ENCODE measurements at places on chromosomes 2 and 18.

DNA sequence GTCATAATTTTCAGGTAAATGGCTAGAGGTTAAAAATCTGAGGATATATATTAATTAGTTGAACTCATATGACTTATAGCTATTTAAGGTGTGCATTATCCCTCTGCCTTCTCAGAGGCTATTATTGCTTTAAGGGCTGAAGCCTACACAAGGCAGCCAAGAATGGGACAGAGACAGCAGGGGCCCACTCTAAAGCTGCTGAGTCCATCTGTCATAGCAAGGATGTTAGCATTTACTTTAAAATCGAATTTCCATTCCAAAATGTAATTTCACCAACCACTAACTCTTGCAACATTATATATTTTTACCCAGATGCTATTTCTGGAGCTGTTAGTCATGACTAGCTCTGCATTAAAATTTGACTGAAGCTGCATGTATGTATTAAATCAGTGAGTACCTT, 236.3 kb upstream of the FSIP2 start:
- no peak for DNase-seq

DNA sequence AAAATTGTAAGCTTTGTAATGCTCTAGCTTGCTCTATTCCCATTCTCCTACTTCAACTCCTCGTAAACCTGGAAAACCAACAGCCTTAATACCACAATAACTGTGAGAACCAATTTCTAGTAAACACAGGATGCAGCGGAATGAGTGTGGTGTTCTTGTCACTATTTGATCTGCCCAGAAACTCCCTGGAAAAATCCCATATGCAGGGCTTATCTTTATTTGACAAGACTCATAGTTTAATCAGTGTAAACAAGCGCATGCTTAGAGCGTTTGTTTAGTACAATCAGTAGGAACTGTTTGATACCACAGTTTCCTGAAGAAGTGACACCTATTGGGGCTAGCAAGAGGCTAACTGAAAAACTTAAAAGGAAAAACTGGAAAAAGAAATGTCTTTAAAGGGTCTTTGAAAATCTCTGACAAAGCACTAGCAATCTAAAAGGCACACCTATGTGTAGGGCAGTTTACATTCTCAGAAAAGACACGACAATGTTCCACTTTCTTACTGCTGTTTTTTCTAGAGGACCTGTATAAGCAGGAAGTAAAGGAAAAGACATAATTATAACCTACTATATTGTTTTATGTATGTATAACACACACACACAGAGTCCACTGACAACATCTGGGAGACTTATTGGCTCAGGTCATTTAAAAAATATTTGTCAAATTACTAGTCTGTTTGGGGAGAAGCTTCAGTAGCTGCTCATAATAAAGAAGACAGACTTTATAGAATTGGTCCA, 241.4 kb upstream of the KLHL14 start:
- no peak for DNase-seq

DNA sequence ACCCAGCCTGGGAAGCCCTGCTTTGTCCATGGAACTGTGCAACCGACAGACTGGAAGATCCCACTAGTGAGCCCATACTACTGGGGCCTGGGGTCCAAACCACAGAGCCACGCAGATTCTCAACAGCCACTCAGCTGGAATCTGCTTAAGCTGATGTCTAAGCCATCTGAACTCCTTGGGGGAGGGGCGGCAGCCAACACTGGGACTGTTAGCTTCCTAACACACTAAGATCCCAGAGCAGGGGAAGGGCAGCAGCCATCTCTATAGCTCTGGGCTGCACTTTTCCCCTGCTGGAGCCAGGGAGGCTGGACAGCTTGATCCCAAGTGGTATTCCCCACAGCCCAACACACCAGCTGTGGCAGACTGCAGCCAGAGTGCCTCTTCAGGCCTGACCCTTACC, 118.3 kb downstream of the RPRM start:
- DNase-seq = no peak

DNA sequence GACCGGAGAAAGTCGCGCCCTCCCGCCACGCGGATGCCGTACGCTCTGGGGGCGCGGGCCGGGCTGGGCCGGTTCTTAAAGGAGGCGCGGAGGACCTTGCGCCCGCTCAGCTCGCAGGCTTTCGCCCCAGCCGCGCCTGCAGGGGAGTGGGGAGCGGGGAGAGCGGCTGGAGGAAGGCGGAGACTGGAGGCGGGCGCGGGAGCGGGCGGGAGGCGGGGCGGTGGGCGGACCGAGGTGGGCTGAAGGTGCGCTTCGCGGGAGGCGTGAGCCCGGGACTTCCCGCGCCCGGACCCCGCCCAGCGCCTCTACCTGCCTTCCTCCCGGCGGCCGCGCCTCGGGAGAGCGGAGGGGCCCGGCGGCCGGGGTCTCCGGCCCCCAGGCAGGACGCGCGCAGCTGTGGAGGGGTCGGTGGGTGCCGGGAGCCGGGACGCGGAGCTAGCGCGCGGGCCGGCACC, at the start of gene ADRA2B:
ADRA2B (minus strand) TSS at position 148 of the 455 bp plus-strand sequence. CDS start 422 bp downstream, outside the sequence.
- peak; percentile 59 for DNase-seq

- no peak for DNase-seq
Measured at GRCh38 chr2:112003576-112004252, 51.4 kb upstream of the TMEM87B start.

DNA sequence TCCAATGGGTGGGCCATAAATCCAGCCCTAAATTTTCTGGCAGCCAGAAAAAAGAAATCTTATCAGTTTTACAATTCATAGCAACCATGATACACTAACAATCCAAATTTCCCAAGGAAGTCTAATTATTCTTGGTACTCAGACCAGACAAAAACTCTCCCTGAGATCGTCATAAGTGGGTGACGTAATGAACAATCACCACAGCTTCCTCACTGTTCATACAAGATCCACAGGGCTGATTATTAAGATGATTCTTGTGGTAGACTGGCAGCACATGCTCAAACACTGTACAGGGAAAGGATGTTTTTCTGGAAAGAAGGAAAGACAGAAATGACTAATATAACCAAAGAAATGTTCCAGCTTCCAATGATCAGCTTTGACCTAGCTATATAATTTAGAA, 178.3 kb upstream of the CRIM1 start:
- DNase-seq = no peak

DNA sequence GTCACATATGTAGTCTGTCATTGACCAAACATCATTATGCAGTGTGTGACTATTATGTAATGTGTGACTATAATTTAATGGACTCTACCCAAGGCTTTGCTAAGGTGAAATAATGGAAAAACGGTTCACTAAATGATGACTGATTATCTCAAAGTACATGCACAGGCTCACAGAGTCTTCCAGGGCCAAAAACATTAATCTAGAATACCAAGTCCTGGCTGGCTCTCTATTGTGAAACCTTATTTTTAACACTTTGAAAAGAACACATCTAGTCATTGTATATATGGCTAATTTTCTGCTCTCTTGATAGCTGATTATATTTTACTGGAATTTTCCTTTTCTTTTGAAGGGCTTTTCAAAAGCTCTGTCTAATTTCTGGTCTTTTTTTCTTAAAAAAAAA, 102.9 kb upstream of the THUMPD2 start:
- no peak for DNase-seq

DNA sequence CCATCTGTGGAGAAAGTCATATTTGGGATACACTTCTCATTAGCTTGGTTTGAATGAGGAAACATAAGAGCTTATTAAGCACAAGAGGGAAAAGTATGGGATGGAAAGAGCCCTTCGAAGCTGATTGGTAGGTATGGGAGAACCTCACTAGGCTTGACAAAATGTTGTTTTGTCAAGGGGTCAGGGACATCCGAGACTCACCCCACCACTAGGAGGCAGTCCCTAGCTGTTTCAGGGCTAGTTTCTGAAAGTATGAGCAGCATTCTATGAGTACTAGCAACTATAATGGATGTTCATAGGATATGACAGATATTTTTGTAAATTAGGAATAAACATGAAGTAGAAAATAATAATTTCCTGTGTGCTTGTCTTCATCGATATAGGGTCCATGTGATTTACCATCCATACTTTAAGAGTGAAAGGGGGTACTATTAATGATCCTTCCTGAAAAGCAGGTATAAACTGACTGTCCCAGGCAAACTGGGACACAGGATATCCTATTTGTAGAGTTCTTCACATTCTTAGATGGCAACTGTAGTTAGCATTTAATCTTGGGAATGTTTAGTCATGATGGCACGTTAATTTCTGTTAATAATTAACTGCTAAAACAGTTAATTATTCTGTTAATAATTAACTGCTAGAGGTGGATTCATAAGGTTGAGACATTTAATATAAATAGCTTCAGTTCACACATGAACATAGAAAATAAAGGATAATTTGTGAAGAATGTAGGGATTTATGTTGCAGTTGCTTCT, 28.4 kb downstream of the OTX1 start:
- no peak for DNase-seq

GRCh38 chr2:215825707-215826106, 187.6 kb downstream of the MREG start:
- DNase-seq = no peak

GRCh38 chr18:77749089-77749488, 499.4 kb downstream of the GALR1 start:
- no peak for DNase-seq

- DNase-seq = no peak
Measured at GRCh38 chr2:233565685-233566140, 869 bp downstream of the USP40 start.

GRCh38 chr18:30432349-30432748, 610.2 kb downstream of the DSC3 start:
- no peak for DNase-seq

DNA sequence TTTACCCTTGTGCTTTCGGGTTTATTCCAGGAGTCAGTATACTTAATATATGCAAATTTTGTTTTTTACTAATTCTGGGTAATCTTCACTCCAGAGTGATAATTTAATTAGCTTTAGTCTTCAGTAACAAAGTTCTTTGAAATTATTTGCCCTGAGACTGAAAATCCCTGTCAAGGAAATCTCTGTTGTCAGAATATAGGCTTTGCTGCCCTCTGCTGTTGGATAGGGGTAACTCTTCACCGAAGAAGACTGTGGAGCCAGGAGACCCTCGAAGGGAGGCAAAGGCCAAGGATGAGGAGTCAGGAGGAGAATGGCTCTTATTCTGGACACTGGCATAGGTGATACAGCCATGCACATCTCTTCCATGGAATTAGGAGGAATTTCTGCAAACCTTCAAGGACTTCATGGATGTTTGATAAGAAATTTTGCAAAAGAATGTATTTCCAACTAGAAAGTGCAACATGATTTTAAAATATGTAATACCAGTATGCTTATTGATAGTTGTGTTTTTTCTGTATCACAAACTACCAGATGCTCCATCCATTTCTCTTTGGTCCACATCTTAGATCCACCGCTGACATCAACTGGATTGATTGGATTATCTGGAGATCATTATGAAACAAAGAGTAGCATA, 182.3 kb downstream of the RDH14 start:
- DNase-seq = no peak

DNA sequence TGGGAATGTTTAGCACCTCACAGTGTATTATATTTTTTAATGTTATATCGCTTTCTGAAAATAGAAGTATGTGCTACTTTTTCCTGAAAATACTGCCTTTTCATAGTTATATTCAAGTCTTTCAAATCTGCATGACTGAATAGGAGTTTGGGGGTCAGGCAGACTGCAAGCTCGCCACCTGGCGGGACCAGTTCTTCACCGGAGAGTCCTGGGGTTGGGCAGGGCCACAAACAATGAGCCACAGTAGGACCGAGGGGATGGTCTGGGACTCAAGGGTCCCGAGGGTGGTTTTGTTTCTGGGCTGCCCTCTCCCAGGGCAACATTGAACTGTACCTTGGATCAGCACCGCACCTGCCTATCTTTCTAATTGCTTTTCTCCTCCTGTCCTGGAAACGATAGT, 70.6 kb downstream of the VWA3B start:
- no peak for DNase-seq

DNA sequence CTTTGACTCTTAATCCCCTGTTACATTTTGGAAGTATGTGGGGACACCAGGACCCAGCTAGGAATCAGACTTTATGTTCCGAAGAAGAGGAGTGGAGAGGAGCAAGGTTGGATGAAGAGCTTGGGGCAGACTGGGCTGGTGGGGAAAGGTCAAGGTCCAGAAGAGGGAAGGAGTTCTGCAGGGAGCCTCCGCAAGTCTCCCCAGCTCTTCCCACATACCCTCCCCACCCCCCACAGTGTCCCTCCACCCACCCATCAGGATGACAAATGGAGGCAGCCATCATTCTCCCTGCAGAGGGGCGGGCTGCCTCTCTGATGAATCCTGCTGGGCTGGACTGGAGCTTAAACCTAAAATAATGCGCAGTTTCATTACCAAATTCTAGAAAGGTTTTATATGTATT, 77.2 kb downstream of the ACKR3 start:
- DNase-seq = no peak
